T-helper 17 cell (primary cell): ENCODE measurements at places on chromosomes 6 and 20.

DNA sequence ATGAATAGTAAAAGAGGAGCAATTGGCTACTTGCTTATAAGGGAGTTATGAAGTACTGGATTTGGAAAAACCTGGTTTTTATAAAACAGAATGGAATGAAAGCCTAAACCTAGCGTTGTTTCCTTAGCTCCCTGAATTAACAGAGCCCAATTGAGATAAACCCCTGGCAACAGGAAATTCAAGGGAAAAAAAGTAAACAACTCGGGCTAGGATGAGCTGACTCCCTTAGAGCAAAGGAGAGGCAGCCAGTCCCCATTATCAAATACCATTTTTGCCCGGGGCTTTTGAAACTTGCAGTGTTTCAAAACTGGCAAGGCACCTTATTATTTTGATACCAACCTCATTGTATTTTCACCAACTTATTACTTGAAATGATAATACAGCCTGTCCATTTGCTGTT, 587.5 kb downstream of the CD109 start:
- no peak for DNase-seq

- DNase-seq: no peak
Observed at GRCh38 chr6:125611573-125612344, 137.7 kb upstream of the HEY2 start.

- no peak for DNase-seq
Observed at GRCh38 chr20:48583801-48584200, 244.0 kb downstream of the PREX1 start.

- no peak for DNase-seq
Observed at GRCh38 chr20:57663241-57663640, 43.0 kb upstream of the ZBP1 start.

- DNase-seq: no peak
Observed at GRCh38 chr6:136144251-136145023, 105.7 kb downstream of the MTFR2 start.
